ENCODE measurements at places on chromosomes 12 and 14.

DNA sequence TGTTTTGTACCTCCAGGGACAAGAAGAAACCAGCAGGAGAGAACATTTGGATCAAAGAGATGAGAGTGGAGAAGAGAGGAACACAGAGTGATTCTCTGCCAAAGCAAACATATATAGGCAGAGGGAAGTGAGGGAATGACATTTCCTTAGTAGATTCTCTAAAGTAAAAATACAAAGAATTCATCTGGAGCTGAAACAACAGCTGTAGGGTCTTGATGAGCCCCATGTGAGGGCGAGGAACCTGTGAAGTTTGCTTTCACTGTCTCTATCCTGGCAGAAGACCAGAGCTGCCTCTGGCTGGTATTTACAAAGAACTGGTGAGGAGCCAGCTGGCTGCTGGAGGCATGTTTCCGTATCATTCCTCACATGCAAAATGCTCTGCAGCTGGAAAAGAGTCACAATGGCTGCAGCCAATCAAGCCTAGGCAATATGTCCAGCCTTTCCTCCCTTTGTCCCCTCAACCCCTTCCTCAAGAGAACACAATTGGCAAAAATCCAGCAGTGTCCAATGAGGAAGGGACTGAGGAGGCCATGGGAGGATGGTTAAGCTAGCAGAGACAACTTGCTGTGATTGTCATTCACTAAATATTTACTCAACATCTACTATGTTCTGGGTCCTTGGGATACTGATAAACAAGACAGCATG, 122.5 kb downstream of the PHLDA1 start:
- no peak for DNase-seq

DNA sequence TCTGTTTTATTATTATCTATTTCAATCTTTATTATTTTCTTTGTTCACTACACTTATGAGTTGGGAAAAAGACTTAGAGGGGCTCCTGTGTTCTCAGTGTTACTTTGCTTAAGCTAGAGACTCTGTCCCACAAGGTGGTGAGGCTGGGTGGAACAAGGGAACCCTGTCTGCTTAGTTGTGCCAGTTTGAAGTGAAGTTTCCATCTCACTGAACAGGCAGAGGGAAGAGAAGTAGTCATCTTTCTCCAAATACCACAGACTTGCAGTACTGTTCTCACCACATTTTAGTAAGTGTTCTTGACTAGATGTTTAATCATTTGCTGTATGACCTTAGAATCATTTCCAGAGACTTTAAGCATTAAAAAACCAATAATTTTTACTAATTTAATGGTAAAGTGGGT, 195.7 kb upstream of the NEDD1 start:
- no peak for DNase-seq

- no peak for DNase-seq
These were observed 6.9 kb upstream of the NUDT14 start for GRCh38 chr14:105187935-105188524.

- DNase-seq, result no peak
These were observed 34.5 kb upstream of the PTGR2 start for GRCh38 chr14:73817020-73817655.

DNA sequence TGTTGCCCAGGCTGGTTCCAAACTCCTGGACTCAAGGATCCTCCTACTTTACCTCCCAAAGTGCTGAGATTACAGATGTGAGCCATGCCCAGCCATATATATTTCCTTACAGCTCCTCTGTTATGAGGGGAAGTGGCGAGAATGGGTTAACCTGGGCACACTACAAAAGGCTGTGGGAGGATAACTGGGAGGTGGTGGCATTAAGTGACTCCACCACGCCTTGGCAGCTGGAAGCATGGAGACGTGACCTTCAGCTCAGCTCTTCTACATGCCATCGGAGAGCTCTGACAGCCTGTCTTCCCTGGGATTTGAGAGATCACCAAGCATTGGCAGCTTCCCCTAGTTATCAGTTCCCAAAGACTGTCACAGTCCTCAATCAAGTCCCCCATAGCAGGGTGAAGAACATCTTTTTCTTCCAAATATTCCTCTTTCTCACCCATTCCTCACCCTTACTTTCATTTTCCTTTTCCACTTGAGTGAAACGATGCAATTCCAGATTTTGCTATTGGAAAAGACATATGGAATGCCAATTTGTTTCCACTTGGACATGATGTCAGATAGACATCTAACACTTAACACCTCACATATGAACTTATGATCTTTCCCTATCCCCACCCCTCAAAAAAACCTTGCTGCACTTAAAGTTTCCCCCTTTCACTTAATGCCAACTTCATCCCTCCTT, 48.5 kb downstream of the PHLDA1 start:
- no peak for DNase-seq

GRCh38 chr12:85653731-85654455, 182.3 kb downstream of the RASSF9 start:
- no peak for DNase-seq

DNA sequence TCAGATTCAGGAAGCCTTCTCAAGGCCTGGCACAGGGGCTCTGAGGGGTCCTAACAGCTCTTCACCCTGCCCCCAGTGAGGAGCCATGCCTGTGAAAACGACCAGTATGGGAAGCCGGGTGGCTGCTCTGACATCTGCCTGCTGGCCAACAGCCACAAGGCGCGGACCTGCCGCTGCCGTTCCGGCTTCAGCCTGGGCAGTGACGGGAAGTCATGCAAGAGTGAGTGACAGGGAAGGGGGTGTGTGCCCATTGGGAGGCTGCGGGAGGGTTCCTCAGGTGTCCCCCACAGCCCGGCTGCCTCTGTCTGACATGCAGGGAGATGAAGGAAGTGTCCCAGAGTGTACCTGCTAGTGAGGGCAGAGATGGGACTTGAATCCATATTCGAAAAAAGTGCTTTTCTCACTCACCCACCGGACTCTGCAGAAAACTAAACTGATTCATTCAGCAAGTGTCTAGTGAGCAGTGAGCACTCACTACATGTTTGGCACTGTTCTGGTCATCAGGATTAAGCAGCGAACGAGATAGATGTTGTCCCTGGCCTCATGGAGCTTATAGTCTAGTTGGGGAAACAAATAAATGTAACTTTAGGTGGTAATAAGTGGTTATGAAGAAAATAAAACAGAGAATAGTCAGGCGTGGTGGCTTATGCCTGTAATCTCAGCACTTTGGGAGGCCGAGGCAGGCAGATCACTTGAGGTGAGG, 9.4 kb upstream of the LRP1-AS start:
- no peak for DNase-seq
